ENCODE measurements at places on chromosomes 4 and X.

DNA sequence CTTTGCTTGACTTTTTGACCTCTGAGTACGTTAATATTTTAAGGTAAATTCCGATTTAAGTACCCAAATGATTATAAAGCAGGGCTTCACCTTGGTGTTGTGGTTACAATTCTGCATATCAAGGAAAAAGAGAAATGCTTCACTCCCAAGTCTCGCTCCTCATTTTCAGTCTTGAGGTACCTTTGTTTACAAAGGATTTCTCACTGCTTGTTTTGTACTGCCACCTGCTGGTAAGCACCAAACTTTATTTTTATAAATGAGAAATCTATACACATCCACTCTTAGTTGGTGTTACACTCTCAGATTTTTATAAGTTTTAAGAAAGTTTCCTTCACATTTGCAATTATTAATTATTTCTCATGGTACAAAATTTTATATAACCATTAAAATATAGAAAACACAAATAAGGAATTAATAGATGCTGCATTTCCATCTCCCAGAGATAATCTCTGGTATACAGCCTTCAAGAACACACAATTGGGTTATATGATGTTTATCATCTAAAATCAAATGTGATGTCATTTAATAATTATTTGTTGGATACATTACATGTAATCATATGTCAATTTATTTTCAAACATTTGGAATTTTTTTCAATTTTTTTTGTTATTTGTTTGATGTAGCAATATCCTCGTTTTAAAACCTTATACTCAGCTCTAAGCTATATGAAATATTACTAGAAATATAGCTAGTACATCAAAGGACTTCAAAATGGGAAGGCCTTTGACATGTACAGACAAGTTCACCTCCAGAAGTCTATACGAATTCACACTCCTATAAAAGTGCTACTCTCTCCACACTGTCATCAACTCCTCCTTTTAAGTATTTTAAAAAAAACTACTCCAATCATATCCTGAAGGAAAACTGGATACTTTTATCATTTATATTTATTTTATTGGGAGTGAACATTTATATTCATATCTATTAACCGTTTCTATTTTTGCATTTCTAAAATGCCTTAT is 179.9 kb downstream of the KCNIP4 start:
- no peak for DNase-seq

DNA sequence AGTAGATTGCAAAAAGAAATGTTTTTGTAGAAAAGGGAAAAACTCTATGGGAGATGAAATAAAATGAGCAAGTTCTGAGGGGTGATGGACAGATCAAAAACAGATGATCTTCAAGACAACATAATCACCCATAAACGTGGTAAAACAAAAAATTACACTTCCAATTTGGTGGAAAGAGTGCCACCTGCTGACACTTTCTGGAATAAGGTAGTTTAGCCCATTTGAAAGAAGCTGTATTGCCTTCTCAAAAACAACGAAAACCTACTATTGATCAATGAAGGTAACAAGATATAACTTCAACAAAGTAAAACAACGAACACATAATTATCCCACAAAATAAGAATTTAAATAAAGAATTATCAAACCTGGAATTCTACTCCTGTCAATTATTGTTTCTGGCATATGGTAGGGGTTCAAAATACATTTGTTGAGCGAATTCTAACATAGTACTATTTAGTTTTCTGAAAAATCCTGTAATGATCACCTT is 2.5 kb downstream of the COQ2 start:
- peak; percentile 18 for DNase-seq

DNA sequence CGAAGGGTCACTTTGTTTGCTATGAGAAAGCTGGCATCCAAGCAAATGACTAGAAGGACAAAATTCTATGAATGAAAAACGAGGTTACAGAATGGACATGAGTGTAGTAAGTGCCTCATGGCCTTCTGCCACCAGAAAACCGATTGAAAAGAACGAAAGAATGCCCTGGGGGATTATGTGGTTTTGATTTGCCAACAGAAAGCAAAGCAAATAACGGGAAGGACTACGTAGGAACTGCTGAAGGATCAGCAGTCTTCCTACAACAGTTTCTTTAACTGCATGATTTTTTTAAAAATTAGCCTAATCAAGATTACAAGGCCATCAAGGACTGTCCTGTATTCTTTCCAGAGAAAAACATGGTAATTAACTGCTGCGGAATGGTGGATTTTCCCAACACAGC is 50.6 kb downstream of the NRK start:
- DNase-seq, result no peak

GRCh38 chrX:112839856-112840255 is 775 bp downstream of the AMOT start:
- no peak for DNase-seq

DNA sequence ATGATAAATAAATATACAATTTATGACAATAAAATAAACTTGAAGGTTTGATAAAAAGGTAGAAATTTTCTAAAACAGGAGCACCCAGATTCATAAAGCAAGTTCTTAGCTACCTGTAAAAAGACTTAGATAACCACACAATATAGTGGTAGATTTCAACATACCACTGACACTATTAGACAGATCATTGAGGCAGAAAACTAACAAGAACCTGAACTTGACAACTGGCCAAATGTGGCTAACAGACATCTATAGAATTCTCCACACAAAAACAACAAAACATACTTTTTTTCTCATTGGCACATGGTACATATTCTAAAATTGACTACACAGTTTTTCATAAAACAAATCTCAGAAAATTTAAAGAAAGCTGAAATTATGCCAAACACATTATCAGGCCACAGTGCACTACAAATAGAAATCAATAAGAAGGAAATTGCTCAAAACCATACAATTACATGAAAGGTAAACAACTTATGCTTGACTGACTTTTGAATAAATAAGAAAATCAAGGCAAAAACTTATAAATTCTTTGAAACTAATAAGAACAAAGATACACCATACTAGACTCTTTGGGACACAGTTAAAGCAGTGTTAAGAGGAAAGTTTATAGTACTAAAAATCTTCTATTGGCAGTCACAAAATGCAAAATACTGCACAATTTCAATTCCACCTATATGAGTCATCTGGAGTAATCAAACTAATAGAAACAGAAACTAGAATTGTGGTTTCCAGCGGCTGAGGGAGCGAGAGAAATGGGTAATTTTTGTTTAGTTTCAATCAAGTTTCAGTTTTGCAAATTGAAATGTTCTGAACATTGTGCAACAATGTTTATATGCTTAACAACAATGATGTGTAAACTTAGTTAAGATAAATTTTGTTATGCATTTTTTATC is 925.6 kb downstream of the SH3BGRL start:
- DNase-seq, result no peak

GRCh38 chr4:4377732-4378460 is 9.0 kb upstream of the NSG1 start:
- no peak for DNase-seq

DNA sequence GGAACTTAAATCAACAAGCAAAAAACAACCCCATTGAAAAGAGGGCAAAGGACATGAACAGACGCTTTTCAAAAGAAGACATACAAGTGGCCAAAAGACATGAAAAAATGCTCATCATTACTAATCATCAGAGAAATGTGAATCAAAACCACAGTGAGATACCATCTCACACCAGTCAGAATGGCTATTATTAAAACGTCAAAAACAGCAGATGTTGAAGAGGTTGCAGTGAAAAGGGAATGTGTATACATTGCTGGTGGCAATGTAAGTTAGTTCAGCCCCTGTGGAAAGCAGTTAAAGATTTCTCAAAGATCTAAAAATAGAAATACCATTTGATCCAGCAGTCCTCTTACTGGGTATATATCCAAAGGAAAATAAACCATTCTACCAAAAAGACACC is 22.6 kb downstream of the RTL9 start:
- no peak for DNase-seq

DNA sequence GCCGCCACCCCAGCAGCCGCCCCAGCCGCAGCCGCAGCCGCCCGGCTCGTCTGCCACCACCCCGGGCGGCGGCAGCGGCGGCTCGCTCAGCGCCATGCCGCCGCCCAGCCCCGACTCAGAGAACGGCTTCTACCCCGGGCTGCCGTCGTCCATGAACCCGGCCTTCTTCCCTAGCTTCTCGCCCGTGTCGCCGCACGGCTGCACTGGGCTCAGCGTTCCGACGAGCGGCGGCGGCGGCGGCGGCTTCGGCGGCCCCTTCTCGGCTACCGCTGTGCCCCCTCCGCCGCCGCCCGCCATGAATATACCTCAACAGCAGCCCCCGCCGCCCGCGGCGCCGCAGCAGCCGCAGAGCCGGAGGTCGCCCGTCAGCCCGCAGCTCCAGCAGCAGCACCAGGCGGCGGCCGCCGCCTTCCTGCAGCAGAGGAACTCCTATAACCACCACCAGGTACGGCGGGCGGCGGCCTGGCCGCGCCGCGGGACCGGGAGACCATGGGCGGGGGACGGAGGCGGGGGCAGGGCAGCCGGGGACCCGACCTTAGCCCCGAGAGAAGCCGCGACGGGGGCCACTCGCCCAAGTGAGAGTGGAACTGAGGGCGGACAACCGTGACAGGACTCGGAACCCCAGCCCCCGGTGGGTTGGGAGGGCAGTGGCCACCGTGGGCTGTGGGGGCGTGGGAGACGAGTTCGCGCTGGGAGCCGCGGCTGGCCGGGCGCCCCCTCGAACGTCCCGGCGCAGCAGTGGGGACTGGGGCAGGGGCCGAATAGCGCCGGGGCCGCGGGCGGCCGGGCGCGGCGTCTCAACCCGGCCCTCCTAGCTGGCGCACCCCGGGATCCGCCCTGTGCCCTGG is 1.8 kb downstream of the CPEB2 start:
- DNase-seq, result peak; percentile 51

DNA sequence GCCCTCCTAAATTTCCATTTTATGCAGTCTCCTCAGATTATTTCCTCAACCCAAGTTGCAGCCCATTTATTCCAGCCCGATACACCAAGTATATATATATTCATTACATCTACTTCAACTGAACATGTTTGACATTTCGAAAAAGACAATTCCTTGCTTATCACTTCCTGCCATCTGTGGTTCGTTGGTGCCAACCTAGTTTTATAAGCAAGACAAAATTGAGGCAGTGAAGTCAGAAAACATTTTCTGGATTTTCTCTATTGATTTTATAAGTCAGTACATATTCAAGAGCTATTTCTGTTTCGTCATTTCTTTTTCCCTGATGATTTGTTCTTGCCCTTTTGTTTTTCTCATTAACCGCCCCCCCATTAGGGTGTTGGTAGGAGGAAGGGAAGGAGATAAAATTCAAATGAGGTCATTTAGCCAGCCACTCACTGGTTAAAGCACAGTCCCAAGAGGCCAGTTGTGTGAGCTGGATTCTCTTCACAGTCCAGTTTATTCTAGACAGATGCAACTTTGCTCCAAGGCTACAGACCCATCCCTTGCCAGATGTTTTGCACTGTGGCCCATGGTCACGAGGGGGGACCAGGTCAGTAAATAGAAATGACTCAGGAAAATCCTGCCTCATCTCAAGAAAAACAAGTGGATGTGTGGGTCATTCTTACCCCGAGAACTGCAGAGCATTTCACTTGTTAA is 20.3 kb upstream of the VEGFD start:
- no peak for DNase-seq

DNA sequence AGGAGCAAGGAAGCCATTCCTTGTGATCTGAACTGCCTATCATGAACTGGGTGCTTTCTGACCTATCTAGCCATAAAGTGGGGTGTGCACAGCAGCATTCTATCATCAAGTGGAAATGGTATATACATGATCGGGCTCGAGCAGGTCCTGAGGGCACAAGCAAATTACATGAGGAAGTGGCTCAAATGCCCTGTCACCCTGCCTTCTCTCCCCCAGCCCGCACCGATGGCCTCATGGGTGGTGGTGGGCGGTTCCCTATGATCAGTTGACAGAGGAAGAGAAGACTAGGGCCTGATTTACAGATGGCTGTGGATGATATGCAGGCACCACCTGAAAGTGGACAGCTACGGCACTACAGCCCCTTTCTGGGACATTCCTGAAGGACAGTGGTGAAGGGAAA is 46.3 kb upstream of the BCLAF3 start:
- DNase-seq, result no peak
